Kidney (tissue), 22 donors: ENCODE measurements at places on chromosomes 11 and 22. TPM values are rescaled to one million over a fixed set of nuclear protein-coding genes. Genes with fewer than 3 reads are reported as not detected.

- DNase-seq: no peak
Observed at GRCh38 chr11:15288863-15289262, 174.1 kb downstream of the INSC start.

DNA sequence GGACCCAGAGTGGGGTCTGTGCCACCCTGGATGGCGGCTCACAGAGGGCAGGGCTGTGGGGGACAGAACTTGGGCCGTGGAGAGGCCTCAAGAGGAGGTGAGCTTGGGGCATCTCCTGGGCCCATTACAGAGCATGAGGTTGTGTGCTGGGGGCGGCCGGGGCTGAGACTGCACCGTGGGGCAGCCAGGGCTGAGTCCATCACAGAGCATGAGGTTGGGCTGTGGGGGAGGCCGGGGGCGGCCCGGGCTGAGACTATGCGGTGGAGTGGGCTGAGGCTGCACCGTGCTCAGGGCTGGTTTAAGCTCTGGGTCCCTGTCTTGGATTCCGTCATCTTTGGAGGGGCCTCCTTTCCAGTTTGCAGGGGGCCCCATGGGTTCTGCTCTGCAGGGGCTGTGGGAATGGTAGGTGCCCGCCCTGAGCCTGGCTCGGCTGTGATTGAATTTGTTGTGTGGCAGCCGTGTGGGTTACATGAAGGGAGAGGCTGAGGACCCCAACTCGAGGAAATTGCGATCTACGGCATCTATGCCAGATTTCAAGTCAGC lies 38.1 kb upstream of the MUC5AC start:
- no peak for DNase-seq

DNA sequence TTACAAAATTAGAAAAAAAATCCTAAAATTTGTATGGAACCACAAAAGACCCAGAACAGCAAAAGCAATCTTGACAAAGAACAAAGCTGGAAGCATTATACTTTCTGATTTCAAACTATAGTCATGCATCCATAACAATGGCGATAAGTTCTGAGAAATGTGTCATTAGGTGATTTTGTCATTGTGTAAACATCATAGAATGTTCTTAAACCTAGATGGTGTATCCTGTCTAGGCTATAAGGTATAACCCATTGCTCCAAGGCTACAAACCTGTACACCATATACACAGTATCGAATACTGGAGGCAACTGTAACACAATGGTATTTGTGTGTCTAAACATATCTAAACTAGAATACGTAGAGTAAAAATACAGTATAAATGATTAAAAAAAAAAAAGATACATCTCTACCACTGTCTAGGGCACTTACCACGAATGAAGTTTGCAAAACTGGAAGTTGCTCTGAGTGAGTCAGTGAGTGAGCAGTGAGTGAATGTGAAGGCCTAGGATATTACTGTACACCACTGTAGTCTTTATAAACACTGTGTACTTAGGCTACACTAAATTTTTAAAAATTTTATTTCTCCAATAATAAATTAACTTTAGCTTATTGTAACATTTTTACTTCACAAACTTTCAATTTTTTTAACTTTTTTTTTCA lies 18.1 kb upstream of the SC5D start:
- no peak for DNase-seq

- DNase-seq: no peak
Observed at GRCh38 chr11:127193950-127194349, 193.4 kb upstream of the KIRREL3 start.

P2RY6 gene
- 6.7 TPM for polyA plus RNA-seq
